ENCODE measurements at places on chromosomes 13 and 19.

GRCh38 chr13:73212482-73212881 lies 153.7 kb downstream of the KLF5 start:
- DNase-seq: no peak

- DNase-seq: peak; percentile 0
These were observed 109.2 kb downstream of the PCDH17 start for GRCh38 chr13:57740719-57741118.

- peak; percentile 84 for DNase-seq
These were observed 12.3 kb downstream of the CIB3 start for GRCh38 chr19:16160943-16161560.

GRCh38 chr19:46944918-46945628 lies 74.6 kb upstream of the NPAS1 start:
- peak; percentile 72 for DNase-seq

- no peak for DNase-seq
These were observed 96.8 kb downstream of the SUCLA2 start for GRCh38 chr13:47904241-47904640.

- DNase-seq: no peak
These were observed 39.2 kb downstream of the STK24 start for GRCh38 chr13:98537740-98538139.

- DNase-seq: peak; percentile 25
These were observed 8.3 kb upstream of the TLE6 start for GRCh38 chr19:2969104-2969504.

DNA sequence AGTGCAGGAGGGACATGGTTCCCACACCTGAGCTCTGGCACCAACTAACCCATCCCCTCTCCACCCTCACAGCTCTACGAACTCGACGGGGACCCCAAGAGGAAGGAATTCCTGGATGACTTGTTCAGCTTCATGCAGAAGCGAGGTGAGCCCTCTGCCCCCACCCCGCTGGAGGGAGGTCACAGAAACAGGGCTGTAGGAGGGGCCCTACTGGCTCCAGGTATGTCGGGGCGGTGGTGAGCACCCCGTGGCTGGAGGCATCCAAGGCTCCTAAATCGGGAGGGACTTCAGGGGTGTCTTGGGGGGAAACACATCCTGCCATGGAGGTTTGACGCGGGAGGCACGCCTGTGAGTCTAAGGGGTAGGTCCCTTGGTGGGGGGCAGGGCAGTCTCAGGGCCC lies 24.1 kb upstream of the WDR18 start:
- DNase-seq: no peak

GRCh38 chr13:112825875-112826274 lies 136.0 kb downstream of the ATP11A start:
- DNase-seq: no peak

DNA sequence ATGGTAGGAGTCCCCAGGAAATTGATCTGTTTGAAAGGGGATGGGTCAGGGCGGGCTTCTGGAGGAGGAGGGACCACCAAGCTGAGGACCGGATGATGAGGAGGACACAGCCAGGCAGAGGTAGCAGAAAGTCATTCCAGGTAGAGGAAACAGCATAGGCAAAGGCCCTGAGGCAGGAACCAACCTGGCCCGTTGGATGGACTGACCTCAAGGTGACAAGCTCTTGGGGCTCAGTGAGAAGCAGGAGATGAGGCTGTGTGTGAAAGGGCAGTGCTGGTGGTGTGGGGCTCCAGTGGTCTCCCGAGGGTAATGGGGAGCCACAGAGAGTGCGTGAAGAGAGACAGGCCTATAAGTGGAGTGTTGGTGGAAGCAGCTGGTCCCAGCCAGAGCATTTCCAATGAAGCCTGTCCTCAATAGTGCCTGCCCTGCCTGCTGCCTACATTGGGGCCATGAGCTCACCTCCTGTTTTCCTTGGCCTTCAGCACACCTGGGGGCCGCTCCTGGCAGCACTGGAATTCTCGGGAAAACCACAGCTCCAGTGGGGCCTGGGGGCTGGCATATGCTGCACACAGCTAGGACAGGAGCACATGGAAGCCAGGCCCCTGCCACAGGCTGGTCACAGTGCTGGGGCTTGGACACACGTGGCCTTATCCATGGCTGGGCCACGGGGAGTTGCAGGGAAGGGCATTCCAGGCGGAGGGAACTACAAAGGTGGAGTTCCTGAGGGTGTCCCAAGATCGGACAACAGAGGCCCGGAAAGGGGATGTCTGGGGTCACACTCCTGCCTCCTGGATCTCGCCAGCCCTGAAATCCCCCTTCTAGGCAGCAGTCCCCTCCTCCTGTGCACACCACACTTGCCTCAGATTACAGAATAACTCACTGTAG lies 2.3 kb upstream of the COMP start:
- no peak for DNase-seq

DNA sequence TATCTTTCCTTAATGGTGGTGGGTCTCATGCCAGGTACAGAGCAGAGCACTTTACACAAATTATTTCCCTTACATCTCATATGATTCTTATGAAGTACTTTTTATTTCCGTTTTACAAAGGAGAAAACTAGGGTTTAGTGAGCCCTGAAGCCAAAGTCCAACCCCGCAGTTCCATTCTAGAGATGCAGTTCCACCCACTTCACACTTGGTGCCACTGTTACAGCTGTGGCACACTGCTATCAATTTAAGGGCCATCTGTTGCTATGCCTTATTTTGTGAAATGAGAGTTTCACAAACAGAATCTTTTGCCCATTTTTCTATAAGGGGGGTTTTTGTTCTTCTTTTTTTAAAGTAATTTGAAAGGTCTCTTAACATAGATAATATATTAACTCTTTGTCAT lies 12.9 kb downstream of the MIPEP start:
- no peak for DNase-seq

- DNase-seq: peak; percentile 99
These were observed 67.1 kb downstream of the RASA3 start for GRCh38 chr13:114065141-114065925.

GRCh38 chr13:85537601-85538000 lies 261.6 kb downstream of the SLITRK6 start:
- DNase-seq: no peak

- no peak for DNase-seq
These were observed 66.6 kb downstream of the DNAJC15 start for GRCh38 chr13:43089912-43090498.

GRCh38 chr19:43814663-43815352 lies 12.3 kb upstream of the ZNF283 start:
- DNase-seq: no peak

DNA sequence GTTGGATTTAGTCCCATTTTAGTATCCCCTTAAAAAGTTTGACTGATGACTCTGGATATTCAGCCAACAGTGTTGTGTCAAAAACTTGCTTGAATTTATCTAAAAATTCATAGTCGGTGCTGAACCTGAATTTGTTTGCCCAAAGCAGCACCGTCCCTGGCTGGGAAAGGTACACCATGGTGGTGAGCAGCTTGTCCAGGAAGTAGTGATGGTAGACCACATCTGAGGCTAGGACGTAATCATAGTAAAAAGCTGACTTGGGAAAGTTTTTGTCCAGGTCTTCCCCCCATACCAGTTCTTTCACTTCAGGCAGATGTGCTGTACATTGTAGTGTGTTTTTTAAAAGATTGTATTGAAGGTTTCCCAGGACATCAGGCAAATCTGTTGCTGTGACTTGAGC lies 8.8 kb downstream of the METTL21C start:
- DNase-seq: no peak

DNA sequence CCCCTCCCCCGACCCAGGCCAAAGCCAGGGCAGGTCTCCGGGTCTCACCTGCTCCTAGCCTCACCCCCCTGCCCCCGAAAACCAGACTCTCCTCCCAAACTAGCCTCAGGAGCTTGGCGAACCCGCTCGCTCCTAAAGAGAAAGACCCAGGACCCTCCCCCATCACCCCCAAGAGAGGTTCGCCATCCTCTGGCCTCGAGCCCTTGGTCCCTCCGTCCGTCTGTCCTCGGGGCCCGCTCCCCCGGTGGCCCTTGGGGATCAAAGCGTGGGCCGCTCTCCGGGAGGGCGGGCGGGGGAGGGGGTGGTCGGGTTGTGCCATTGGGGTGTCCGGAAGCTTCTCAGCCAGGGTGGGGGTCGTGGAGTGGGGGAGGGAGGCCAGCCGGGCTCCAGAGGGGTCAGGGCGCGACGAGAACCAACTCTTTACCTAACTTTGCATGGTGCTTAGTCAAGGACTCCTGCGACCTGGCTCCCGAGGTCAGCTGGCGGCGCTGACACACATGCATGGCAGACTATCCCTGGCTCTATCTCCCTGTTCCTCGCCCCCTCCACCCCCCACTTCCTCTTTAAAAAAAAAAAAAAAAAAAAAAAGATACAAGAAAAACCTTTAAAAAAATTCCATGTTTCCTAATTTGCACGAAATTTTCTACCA lies 15.6 kb downstream of the SMIM24 start:
- peak; percentile 36 for DNase-seq

DNA sequence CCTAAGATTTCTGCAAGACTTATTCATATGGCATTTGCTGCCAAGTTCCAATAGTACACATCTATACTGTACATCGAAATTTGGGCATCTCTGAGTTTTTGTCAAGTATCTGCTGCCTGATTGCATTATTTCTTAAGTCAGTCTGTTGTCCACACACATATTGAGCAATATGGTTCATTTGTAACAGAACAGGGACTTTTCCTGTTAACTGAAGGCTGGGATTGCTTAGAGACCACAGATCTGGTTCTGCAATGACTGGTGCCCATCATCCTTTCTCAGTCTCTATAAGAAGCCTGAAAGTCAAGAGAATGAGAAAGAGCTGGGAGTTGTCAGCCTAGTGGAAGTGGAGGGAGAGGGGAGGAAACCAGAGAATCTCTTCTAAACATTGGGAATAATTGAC lies 22.5 kb upstream of the MYCBP2 start:
- no peak for DNase-seq

DNA sequence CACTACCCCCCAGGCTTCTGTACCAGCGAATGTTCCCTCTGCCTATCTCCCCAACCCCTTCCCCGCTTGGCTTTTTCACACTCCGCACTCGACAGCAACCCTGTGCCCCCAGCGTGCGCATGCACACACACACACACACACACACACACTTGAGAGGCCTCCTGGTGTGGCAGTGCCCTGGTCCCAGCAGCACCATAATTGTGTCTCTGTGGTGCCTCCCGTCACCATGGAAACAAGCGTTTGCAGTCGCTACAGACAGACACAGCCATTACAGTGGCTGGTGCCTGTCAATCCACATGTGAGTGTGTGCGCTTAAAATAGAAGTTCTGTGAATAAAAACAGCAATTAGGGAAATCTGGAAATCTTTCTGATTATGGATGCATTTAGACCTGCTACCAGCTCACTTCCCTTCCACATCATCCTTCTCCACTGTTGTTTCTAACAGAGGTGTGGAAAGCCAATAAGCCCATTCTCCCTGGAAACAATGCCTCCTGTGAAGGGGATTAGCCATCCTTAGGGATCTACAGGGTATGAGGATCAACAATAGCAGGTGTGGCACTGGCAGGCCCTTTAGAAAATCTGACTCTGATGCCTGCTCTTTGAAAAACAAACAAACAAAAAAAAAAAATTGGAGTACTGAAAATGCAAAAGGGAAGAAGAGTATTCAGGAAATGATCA lies 146.3 kb downstream of the DCLK1 start:
- no peak for DNase-seq

GRCh38 chr19:30053558-30053957 lies 111.5 kb downstream of the URI1 start:
- no peak for DNase-seq

DNA sequence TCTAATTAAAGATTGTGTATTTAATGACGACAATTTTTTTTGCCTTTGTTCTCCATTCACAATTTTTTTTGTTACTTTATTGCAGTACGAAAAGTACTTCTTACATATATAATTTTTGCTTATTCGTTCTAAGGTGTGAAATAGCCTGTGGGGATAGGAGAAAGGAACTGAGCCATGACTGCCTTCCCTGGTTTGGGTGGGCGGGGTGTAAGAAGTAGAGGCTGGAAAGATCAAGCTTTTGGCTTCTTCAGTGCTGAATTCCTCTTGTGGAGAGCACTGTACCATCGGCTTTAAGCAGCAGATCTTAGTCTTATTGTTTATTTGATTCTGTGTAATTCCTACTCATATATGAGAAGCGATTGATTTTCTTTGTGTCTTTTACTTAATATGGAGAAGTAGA lies 115.8 kb downstream of the NBEA start:
- DNase-seq: no peak

GRCh38 chr19:32611161-32611560 lies 30.2 kb downstream of the PDCD5 start:
- peak; percentile 3 for DNase-seq

- no peak for DNase-seq
These were observed 9.3 kb upstream of the CPAMD8 start for GRCh38 chr19:17035842-17036424.

DNA sequence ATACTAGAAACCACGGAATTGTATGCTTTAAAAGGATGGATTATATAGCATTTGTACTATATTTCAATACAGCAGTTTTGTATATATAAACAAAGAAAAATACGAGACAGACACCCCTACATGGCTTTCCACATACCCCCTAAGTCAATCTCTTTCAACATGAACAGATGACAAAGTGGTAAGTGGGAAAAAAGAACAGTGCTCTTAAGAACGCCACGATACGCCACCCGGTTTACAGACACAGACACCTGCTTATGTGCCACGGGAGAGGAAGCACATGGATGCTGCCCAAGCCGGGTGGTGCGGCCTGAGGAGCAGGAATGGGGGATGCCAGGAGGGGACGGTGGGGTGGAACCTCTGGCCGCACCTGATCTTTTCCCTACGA lies 8.1 kb downstream of the CAPS start:
- DNase-seq: no peak

DNA sequence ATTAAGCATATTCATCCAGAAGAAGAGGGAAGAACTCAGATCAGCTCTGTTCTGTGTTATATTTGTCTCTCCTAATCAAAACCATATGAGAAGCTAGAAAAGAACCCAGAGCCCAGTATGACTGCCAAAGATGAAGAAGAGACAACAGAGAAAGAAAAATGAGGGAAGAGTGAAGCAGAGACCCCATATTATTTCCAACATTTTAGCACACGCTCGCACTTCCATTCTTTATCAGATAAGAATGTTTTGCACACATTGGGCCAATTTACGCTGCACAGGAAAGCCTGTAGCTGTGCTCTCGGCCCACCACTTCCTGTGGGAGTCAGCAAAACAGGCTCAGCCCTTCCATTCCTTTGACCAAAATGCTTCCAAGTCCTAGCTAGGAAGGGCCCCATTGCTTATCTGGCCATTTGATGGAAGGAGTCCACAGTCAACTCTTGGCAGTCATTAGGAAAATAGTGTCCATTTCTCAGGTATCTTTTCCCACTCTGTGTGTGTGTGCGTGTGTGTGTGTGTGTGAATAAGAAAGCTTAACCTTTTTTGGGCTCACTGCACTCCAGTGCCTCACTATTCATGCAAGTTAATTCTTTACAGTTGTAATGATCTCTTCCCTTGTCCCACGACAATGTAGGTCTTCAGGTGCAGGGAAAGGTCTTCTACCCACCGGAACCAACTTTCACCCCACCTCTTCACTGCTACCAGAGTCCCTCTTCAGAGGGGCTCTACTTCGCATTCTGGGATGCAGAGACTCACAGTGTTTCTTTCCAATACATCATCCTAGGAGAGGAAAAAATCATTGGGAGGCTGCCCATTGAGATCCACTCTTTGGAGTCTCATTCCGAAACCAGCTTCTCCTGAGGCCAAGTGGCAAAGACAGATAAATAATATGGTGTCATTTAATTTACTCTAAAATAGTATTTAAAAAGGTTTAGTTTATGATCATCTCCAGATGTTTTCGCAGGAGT lies 237.5 kb downstream of the COG6 start:
- DNase-seq: peak; percentile 73

- DNase-seq: peak; percentile 69
These were observed 4.0 kb downstream of the EMP3 start for GRCh38 chr19:48329167-48329891.

GRCh38 chr13:74768521-74769085 lies 634.4 kb upstream of the KLF12 start:
- no peak for DNase-seq
